ENCODE measurements at places on chromosomes 7 and 10.

- no peak for DNase-seq
Measured at GRCh38 chr10:3755440-3756359, 29.3 kb downstream of the KLF6 start.

- no peak for DNase-seq
Measured at GRCh38 chr10:106038246-106038645, 1126.3 kb downstream of the SORCS1 start.

GRCh38 chr10:126497672-126498071, 109.4 kb upstream of the ADAM12 start:
- DNase-seq = no peak

- no peak for DNase-seq
Measured at GRCh38 chr10:88903715-88904114, 23.7 kb downstream of the STAMBPL1 start.

GRCh38 chr7:106659166-106659962, 1.6 kb downstream of the CCDC71L start:
- DNase-seq = no peak

All from T-helper 17 cell (primary cell).